Activated T-helper 17 cell treated with anti-CD3 and anti-CD28 coated beads, Interleukin-2, amount 50 U/mL, for 72 hours (primary cell): ENCODE measurements at places on chromosomes 1 and 21. TPM values are rescaled to one million over a fixed set of nuclear protein-coding genes. Genes with fewer than 3 reads are reported as not detected.

DNA sequence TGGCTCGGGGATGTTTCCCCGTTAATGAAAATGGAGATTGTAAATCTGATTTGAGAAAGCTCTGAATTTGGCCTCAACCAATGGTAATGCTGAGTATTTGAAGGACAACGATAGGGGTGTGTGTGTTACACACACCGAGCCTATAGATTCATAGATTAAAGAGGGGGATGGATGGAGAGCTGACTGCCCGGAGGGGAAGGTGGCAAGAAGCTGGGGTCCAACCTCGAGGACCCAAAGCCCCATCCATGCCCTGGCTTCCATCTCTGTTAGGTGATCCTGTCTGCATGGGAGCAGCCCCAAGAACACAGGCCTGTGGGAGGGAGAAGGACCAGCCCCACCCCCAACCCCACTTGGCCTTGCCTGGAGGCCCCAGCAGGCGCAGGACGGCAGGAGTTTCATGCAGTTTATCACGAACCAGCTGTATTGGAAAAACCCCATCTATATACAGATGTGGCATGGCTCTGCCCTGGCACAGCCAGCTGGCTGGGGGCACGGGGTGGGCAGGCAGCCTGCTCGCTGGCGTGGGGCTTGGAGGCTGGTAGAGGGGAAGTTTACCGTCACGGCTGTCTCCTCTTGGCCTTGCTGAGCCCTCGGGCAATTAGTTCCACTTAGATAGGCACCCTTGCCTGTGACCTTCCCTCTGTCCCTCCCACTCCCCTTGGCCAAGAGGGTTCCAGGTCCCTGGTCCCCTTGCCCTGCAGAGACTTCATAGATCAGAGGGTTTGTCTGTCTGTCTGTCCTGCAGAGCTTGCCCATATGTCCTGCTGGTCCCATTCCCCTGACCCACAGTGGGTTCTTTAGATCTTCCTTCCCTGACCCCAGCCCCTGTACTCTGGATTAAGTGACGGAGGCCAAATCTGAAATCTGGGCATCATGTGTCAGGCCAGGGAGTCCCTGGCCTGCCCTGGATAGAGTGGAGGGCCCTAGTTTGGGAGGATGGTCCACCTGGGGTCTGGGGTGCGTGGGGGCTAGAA lies 3.0 kb downstream of the HSPB7 start:
- peak; percentile 61 for ATAC-seq

The TAS1R1 gene
- not detected for total RNA-seq

The DCST2 gene
- 0.67 TPM for total RNA-seq

GRCh38 chr21:42737951-42738590 lies 84.7 kb downstream of the PDE9A start:
- ATAC-seq = peak; percentile 80

DNA sequence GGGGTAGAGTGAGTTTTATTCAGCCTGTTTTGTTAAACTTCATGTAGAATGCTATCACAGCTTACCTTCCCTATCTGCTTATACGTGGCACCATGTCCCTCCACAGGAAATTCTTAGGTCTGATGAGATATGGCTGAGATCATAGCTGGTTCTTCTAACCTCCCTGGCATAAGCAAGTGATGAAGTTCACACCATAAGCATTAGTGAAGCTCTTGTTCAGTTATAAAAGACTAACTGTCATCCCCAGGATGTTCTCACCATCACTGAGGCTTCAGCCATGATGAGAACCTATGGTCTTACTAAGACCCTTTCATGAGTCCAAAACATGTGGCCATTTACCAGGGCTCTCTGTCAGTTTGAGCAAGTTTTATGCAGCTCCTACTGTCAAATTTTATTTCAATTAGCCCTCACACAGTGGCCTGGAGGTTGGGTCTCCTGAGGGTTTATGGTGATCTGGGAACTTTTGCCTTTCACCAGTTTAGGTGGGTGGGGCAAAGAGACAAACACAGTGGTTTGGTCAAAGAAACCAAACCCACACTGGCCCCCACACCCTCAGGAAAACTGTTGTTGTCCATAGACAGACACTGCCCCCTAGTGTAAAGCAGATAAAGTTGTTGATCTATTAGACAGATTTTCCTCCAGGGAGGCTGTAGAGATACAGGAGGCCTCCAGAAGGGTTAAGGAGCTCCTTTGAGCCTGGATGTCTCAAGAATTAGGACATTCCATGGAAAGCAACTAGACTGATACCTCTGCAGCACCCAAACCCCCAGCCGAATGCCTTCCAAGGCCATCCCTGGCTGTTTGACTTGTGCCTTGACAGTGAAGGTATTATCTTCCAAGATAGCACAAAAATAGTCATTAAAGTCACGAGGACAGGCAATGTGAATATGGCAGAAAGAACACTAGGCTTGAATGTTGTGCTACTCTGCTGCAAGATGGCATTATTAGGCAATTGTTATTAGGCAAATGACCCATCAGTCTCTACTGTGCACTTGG lies 5.0 kb downstream of the SLC22A15 start:
- ATAC-seq = peak; percentile 39

- no peak for ATAC-seq
These were observed 160.2 kb downstream of the HIVEP3 start for GRCh38 chr1:41758500-41758899.

The NBPF1 gene
- 6.8 TPM for total RNA-seq

- ATAC-seq = no peak
These were observed 1.7 kb upstream of the GRIK3 start for GRCh38 chr1:37035796-37036666.

DNA sequence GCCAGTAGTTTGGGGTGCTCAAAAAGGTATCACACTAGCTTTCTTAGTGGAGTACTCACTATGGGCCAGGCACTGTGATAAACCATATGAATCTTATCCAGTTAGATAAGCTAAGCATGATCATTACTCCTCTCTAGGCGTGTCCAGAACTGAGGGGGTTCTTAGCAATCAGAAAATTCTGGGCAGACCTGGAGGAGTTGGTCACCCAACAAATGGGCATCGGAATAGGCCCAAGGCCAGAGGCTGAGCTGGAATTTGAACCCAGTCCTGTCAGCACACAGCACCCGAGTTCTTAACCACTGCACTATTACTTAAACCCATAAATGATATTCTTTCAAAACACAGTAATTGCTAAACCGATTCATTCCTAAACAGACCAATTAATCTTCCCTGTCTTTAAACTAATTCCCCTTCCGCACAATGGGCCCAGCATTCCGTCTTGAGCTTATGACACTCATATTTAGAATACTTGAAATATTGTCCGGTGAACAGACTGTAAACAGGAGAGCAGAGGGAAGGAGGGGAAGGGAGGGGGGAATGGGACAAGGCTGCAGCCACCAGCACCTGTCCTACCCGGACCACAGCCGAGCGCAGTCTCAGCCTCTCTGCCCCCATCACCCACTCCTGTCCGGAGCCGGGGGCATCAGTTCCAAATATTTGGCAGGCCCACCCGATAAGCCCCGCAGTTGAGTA lies 113.0 kb upstream of the GADD45A start:
- no peak for ATAC-seq

DNA sequence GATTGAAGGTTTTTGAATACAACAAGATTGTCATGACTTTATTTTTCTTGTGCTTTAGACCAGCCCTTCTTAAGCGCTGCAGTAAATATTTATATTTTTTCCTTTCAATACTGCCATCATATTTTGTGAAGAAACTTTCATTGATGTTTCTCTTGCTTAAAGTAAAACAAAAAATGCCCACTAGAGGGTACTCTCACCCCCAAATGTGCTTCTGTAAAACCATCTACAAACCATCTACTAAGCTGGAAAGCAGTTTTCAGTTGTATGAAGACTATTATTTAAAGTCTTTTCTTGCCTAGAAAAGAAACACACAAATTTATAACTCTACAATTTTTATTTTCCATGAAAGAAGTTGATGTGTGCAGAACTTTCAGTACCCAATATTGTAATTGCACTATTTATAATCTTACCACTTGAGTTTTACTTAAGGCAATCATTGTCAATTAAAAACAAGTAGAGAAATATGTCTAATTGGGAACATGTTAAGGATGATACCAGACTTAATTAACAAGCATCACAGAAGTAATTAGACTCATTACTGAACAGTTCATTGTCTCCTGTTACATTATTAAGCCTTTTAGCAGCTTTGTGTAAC lies 10.7 kb downstream of the LEPR start:
- no peak for ATAC-seq

The DISP3 gene
- total RNA-seq = 0.56 TPM

- no peak for ATAC-seq
These were observed 5.2 kb upstream of the RERE start for GRCh38 chr1:8822373-8823294.

DNA sequence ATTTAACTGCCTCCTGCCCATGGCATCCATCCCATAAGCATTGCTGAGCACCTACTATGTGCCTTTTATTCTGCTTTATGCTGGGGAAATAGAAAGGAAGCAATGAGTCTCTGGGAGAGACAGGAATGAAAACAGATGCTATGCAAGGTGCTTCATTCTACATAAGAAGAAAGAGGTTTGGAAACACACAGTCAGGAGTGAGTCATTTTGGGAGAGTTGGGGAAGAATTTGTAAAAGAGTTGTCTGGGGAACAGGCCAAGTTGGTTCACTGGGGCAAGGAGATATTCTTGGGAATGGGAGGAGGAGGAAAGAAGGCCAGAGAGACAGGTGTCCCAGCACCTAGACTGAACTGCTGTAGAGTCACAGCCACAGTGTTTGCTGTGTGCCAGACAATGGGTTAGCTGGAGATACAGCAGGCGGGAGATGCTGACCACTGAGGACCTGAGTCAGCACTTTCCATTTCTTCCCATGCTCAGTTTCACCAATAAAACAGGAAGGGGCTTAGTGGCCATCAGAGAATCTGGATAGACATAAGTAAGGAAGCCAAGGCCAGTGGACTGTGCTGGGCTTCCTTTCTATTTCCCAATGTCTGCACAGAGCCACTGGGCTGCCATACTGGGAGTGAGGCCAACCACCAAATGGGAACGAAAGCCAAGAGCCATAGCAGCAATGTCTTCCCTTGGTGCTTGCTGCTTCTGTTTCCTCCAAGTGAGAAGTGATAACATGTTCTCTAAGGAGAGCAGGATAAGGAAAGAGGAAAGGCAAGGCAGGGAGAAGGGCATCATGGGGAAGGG lies 187.7 kb upstream of the USP24 start:
- no peak for ATAC-seq

GRCh38 chr1:41735139-41735538 lies 183.6 kb downstream of the HIVEP3 start:
- ATAC-seq = no peak

DNA sequence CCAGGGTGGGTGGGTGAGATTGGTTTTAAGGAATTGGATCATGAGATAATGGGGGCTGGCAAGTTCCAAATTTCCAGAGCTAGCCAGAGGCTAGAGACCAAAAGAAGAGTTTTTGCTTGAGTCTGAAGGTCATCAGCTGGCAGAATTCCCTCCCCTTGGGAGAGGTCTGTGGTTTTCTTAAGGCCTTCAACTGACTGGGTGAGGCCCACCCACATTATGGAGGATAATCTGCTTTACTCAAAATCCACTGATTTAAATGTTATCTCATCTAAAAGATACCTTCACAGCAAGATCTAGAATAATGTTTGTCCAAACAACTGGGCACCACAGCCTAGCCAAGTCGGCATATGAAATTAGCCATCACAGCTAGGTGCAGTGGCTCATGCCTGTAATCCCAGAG lies 156.4 kb downstream of the URB2 start:
- ATAC-seq = no peak

DNA sequence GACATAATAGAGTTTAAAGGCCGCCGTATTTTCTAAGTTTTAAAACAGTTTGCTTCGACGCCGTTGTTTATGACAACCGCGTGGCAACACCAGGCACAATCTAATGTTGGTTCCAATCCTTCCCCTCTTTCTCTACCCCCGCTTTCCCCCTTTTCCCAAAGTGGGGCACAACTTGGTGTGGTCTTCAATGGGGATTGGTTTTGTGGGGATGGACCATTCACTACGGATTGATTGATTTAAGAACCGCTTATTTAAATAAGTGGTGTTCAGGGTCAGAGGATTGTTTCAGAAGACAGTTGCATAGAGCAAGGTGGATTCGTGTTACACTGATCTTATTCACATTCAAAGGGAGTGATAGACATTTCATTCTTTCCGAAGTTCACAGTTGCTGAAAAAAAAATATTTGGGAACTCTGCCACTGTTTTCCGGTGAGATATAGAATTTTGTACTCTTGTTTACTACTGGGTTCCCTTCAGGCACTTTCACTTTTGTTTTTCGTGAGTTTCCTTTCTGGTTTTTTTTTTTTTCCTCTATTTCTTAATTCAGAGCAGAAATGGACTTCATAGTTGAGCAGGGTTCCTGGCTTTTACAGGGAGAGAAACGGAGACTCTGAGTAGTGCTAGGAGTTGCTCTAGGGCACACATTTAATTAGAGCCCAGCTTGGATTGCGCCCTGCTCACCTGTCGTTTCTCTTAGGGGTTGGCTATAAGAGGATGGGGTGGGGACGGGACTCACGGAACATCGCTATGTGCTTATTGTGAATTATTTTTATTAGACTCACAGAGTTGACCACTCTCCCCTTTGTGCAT lies 79.6 kb upstream of the AK4 start:
- ATAC-seq = no peak

- ATAC-seq = peak; percentile 18
These were observed 918 bp downstream of the MIB2 start for GRCh38 chr1:1616045-1616790.

DNA sequence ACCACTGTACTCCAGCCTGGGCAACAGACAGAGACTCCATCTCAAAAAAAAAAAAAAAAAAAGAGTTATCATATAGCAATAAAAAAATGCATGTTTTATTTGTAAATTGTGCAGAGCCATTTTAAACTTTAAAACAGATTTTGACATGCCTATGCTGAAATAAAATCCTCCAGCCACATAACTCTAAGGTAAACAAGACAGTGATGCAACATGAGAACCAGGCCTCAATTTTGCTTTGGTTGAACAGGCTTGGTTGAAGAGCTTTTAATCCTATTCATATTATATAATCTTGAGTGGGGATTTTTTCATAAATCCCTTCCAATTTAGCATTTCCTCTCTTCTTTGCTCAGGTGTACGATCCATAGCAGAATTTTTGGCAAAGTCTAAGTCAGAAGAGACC lies 26.1 kb downstream of the ARMH1 start:
- ATAC-seq = no peak

The OR2T35 gene
- not detected for total RNA-seq

GRCh38 chr1:109762821-109763645 lies 690 bp downstream of the EPS8L3 start:
- no peak for ATAC-seq
